ENCODE measurements at places on chromosomes 1 and 21.

DNA sequence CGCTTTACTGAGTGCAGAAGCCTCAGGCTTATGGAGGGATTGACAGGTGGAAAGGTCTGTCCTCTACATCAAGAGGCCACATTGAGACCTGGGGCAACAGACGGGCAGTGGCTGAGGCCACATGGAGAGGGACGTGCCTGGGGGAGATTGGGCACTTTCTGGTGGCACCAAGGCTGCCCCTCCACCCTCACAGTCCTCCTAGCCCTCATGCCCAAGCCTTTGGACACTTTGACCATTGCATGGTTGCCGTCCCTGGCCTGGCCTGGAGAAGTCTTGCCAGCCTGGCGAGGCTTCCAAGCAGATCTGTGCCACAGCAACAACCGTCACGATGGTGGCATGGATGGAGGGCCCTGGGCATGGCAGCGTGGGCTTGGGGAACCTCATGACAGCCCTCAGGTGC is 192.1 kb upstream of the VAMP3 start:
- no peak for DNase-seq

DNA sequence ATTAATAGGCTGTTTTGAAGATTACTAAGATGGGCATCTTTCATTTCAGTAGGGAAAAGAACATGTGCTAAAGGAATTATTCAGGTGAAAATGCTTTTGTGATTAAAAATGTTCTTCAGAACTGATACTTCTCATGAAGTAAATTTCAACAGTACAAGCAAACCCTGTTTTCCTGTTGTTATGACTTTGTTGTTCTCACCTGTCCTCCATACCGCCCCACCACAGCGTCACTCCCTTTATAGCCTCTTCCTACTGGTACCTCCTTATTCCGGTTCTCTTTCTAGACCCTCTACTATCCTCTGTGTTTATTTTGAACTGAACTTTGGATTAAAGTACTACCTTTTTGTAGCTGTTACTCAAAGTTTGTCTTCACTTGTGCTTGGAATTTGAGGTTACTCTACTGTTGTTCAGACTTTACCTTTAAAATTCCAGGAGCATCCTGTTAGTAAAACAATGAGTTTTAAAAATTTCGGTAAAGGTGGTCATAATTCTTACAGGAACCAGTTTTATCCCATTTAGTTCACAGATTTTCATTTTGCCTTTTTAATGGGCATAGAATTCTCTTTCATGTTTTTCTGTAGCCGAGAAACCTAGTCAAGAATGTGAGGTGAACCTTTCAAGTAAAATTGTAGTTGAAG is 10.9 kb downstream of the CNST start:
- no peak for DNase-seq

DNA sequence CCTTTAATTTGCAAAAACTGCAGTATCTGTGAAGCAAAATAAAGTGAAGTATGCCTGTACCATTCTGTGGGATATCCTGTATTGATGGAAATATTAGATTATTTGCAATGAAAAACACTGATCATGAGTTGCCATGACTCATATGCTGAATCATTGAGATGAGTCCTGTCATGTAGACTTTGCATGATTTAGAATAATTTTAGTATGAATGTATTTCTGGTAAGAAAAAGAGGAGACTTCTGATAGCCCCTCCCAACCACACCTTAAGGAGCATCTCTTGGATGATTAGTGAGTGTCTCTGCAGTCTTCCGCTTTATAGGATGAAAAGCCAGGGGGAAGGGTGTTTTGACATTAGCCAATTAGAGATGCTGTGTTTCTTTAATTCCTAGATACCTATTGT is 55.2 kb upstream of the PTGS2 start:
- no peak for DNase-seq

DNA sequence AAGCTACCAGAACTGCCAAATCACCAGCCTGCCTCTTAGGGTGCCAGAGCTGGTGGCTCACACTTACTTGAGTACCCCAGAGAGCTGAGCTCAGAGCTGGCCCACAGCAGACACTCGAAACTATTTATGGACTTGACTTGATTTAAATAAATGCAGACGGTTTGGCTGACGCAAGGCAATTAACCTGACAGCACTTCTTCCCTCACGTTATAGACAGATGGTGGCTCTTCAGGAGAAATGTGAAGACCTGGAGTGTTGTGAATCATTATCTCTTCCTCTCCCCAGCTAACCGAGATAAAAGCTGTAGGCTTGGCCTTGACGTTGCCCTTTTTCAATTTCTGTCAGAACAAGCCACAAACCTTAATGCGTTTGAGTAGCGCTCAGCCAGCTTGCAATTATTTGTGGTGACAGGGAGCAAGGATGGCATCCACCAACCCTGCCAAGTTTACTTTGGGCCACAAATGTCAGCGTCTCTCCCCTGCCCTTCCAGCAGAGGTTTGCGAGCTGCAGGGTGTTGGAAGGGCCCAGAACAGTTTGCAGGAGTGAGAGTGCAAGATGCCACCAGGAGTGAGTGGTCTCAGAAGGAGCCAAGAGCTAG is 34.0 kb upstream of the BCAR3 start:
- no peak for DNase-seq

- no peak for DNase-seq
These were observed 220.3 kb downstream of the GRIK1 start for GRCh38 chr21:29719521-29719920.

DNA sequence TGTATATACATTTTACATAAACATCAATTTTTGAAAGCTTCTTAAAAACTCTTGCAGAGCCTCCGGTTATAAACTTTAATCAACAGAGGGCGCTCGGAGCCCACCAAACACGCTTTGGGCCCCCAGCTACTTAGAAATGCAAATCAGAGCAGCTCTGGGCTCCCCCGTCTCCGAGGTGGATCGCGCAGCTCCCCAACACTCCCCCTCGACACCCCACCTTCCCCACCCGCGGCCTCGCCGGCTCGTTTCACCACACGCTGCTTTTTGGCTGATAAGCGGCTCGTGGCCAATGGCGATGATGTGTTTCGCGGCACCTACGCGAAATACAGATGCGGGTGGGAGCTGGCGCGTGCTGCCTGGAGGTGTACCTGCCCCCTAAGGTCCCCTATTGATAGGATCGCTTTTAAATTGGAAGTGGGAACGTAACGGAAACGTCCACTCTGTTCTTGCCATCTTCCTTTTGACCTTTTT is 1.7 kb upstream of the KIF26B start:
- DNase-seq: peak; percentile 76
